ENCODE measurements at places on chromosomes 3 and 15.
A peak's percentile ranks its signal among the peaks of the same experiment; 100 is the strongest.

DNA sequence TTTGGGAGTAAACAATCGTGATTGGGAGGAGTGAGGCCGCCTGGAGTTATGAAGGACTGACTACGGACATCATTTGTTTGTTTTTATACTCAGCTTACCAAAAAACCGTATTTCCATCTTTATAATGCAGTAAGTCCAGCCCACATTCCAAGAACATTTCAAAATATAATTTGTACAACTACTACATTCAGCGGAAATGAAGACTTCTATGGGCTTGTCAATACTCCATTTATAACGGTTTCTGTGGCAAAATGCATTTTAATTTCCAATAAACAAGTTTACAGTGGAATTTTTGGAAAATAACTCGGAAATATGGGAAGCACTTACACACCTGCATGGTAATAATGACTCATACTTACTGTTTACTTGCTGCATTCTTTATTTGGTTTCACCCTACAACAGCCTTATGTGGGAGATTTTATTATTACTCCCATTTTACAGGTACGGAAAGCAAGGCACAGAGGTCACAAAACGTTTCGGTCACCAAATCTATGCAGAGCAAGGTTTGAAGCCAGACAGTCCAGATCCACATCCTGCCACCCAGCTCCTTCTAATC lies 62.3 kb downstream of the LDHAL6B start:
- no peak for DNase-seq

- DNase-seq, result peak; percentile 63
Observed at GRCh38 chr3:100105501-100105900, 8.8 kb downstream of the FILIP1L start.

GRCh38 chr3:49161808-49162530 lies 4.2 kb downstream of the CCDC71 start:
- no peak for DNase-seq

DNA sequence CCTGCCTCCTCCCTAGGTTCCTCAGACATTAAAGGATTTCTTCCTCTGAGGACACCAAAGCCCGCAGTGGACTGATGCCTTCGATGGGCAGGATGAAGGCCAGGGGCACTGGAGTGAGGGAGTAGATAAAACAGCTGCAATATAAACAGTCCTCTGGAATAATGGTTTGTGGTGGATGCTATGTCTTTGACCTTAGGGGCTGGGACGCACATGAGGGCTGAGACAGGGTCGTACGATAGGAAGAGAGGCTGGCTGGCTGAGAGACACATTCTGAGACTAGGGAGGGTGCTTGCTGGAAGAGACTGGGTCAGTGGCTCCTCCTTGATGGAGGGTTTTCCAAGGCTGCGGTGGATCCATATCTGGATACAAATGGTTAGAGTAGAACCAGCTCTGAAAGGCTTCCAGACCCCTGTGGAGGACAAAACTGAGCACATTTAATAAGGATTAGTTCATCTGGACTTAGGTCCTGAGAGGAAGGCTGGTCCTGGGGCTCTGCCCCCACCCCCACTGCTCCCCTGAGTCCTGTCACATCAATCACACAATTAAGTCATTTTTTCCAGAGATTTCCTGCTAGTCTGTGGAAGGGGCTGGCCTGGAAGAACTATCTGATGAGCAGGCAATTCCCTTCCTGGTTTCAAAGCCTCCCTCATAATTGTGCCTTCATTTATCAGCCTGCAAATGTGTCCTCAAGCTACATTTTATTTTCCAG lies 15.8 kb downstream of the TBC1D21 start:
- no peak for DNase-seq

DNA sequence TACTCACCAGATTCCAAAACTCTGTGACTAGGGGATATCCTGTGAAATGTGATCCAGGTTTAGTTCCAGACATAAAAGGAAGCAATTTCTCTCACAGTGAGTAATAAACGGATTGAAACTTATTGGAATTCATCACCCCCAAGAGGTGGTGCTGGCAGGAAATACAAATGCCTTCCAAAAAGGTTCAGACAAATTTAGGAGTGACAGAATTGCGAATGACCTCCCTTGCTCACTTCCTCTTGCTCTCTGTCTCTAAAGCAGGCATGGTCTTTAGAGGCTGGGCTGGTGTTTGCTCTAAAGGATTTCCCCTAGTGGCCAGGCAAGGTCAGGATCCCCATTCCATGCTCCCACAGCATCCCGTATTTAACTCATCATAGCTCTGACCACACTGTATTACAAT lies 449.4 kb upstream of the PPP2R3A start:
- DNase-seq, result no peak

- no peak for DNase-seq
Observed at GRCh38 chr15:65058394-65059368, 9.1 kb downstream of the RASL12 start.

DNA sequence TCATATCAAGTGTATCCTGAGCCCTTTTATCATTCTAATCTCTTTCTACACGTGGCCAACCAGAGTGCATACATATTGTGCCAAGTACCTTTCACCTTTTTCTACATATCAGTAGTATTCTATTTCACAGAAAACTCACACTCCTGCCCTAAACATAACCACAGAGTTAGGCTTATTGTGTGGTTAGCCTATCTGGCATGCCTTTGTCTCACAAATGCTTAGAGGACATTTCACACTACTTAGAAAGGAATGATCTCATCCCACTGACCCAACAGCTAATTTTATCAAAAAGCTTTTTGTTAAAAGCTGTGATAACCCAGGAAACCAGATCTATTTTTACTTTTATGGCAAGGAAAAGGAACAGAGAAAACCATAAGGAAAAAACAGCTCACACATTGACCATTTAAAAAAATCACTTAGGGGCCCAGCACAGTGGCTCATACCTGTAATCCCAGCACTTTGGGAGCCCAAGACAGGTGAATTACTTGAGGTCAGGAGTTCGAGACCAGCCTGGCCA lies 17.8 kb upstream of the MAP4 start:
- peak; percentile 78 for DNase-seq

Data from choroid plexus epithelial cell (primary cell).